ENCODE measurements at places on chromosomes 4 and X.

DNA sequence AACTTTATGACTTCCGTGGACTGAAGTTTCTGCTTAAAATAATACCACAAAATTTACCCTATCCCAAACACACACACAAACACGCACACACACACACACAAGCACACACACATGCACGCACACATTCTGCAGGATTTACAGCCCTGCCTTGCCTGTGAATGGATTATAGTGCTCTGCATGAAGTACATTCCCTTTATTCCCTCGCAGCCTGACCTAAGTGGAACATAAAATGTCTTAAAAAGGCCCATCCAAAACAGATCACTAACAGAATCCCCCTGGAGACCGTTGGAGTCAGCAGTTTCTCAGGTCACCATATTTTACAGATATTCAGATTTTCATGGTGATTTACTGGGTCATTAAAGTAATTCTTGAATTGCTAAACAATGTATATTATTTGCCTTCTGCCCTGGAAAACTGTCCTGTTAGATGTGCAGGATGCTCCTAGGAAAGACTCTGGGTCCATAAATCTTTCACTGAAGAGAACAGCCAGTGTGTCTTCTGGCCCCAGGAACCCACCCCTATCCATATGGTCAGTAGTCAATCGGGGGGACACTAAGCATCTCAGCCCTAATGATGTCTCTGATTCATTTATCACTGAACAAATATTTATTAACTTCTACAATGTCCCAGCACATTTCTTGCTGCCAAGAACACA is 587.7 kb upstream of the BOD1L1 start:
- no peak for DNase-seq

- no peak for DNase-seq
Measured at GRCh38 chr4:2165391-2165790, 76.5 kb downstream of the HAUS3 start.

GRCh38 chrX:130024127-130024526 is 41.7 kb downstream of the BCORL1 start:
- peak; percentile 30 for DNase-seq

DNA sequence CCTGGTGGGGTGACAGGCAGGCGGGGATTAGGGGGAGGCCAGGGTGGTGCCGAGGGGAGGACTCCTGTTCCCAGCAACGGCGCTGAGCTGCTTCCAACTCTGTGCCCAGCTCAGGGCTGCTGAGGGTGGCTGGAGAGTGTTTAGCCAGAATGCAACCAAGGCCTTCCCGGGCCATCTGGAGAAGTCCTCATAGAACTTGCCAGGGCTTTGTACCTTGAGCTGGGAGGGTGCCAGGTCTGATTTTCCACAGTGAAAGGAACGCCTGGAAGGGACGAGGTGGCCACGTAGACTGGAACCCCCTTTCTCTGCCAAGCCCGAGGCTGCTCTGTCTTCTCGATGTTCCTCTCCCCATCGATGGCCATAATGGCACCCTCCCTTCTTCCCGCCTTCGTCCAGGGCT is 57.0 kb upstream of the GPR78 start:
- DNase-seq: no peak

- no peak for DNase-seq
Measured at GRCh38 chrX:129631849-129632248, 22.9 kb downstream of the APLN start.

GRCh38 chr4:171601091-171601490 is 212.1 kb upstream of the GALNTL6 start:
- no peak for DNase-seq

DNA sequence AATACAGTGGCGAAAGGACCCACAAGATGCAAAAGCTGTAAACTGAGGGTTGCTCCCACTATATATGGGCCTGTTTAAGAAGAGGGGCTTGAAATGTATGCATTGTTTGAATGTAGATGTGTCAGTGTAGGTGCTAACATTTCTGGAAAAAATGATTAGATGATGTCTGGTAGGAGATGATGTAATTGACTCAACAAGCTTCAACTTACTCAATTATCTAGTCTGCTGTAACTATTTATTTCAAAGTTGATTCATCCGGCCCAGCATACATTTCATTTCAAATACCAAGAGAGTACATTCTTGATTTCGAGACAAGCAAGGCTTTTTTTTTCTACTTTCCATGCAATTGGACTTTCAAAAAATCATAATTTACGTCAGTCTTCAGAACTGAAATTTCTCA is 9.3 kb upstream of the ENAM start:
- no peak for DNase-seq

DNA sequence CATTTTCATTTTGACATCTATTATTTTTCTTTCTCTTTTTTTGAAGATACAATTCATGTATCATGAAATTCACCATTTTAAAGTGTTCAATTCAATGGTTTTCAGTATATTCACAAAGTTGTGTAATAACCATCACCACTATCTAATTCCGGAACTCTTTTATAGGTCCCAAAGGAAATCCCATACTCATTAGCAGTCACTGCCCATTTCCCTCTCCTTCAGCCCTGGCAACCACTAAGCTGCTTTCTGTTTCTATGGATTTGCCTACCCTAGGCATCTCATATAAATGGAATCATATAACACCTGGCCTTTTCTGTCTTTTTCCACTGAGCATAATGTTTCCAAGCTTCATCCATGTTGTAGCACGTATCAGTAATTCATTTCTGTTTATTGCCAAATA is 3.2 kb upstream of the FGF2 start:
- DNase-seq: no peak

- DNase-seq: no peak
Measured at GRCh38 chr4:87071401-87071800, 136.6 kb downstream of the AFF1 start.

DNA sequence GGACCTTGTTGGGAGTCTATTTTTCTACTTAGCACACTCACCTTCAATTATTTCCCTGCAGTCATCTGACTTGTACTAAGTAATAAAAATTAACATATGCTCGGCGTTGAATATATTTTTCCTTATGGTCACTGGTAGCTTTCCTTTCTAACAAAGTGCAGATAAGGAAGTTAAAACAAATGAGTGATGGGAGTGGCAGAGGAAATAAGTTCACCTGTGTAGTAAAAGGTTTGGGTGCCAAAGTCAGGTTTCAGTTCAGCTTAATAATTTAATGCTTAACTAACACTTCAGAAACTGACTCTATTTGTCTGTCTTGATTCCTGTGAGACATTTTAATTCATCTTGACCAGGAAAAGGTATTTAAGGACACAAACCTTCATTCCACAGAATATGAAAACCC is 184.4 kb downstream of the PCDH7 start:
- DNase-seq: no peak

GRCh38 chrX:1507511-1508463 is 29.2 kb downstream of the P2RY8 start:
- no peak for DNase-seq

DNA sequence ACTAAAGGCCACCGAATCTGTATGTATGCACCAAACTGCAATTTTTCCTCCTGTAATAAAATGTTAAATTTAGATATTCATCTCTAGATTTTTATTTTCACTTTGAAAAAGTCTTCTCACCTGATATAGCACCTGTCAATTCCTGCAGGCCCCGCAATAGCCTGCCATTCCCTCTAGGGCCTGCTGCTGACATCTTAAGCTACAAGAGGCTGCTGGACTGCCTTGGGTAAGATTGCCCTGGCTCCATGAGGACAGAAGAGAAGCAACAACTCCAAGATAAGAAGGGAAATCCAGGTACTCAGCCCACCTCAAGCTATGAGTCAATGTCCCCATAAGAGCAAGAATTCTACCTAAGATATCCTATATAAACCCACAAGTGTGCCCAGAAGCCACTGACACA is 230.2 kb upstream of the AGTR2 start:
- DNase-seq: no peak

GRCh38 chrX:107374132-107374531 is 75.3 kb upstream of the FRMPD3 start:
- no peak for DNase-seq

- no peak for DNase-seq
Measured at GRCh38 chrX:11449613-11450012, 156.4 kb downstream of the AMELX start.

GRCh38 chrX:120999413-120999812 is 13.9 kb upstream of the CT47A1 start:
- DNase-seq: no peak

- DNase-seq: no peak
Measured at GRCh38 chrX:38018766-38019425, 12.5 kb downstream of the SYTL5 start.

GRCh38 chr4:59834943-59835342 is 1365.2 kb upstream of the ADGRL3 start:
- DNase-seq: no peak

DNA sequence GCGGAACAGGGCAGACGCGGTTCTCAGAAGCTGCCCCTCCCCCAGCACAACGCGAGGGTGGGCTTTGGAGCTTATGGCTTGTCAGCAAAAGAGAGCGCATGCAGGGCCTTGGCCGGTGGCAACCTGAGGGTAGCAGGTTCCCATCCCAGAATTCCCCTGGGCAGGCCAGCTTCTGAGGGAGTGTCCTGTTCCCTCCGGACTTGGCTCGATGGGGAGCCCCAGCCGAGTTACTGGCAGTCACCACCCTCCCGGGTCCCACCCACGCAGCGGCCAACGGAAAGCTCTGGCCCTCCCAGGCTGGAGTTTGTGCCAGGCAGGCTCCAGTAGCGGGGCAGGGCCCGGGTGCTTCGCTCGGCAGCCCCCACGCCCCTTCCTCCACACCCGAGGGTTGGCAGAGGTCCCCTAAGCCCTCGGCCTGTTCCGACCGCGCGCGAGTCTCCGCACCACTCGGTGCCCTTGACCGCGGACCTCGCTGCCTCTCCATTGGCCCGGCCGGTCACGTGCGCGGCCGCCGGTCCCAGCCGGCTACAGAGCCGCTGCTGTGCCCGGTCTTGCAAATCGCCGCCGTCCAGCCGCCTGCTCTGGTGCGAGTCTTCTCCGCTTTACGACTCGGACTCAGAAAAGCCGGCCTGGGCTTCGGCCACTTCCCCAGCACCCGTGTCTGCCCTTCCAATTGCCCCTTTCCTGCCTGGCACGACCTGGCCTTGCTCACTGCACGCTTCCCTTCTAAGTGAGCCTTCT is 20.9 kb upstream of the MTM1 start:
- peak; percentile 61 for DNase-seq

- DNase-seq: no peak
Measured at GRCh38 chr4:144421839-144422565, 224.0 kb upstream of the HHIP start.

- DNase-seq: no peak
Measured at GRCh38 chrX:8721536-8721935, 10.4 kb downstream of the ANOS1 start.

- no peak for DNase-seq
Measured at GRCh38 chrX:45322820-45323219, 122.1 kb upstream of the DIPK2B start.

DNA sequence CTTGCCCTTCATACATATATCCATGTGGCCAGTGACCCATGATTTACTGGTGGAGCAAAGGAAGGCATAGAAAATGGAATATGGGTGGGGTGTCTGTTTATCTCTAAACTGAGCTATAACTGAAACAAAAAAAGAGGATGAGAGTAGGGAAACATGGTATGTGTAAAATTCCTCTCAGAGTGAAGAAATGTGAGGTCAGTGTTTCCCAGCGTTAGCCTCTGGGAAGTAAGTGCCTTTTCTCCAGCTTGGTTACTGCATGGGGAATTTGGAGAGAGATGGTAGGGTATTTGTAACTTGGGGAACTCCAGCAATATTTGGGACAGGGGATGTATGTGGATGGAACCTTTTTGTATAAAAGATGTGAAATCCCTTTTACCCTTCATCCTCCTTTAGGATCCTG is 89.4 kb downstream of the AFF1 start:
- DNase-seq: no peak

GRCh38 chr4:40870150-40870549 is 120.4 kb downstream of the NSUN7 start:
- no peak for DNase-seq
